NCI-H1105 (cell line): ENCODE measurements at places on chromosomes 1 and 21.

GRCh38 chr1:110634455-110635311 lies 28.5 kb upstream of the KCNA2 start:
- no peak for DNase-seq

DNA sequence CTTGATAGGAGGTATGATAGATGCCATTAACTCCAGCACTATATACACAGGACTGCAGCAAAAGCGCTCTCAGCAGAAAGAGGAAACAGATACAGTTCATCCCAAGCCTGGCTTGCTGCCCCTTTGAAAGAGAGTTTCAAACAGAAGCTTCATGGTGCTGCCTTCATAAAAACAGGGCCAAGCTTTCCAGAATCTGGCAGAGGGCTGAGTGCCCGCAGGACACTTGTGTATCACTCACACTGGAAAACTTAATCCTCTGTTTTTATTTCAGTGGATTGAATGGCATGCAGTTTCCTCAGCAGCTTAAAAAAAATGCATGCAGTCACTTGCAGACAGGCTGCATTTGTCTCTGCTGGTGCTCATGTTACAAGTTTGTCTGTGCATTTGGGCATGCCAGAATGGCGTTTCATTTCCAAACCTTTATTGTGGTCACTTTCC lies 40.4 kb downstream of the KCNJ15 start:
- no peak for DNase-seq

GRCh38 chr1:43847882-43848281 lies 85.7 kb upstream of the ARTN start:
- no peak for DNase-seq

- DNase-seq = no peak
Observed at GRCh38 chr1:9349331-9349851, 56.7 kb downstream of the SPSB1 start.

GRCh38 chr1:218501161-218501560 lies 156.0 kb downstream of the TGFB2 start:
- DNase-seq = no peak

DNA sequence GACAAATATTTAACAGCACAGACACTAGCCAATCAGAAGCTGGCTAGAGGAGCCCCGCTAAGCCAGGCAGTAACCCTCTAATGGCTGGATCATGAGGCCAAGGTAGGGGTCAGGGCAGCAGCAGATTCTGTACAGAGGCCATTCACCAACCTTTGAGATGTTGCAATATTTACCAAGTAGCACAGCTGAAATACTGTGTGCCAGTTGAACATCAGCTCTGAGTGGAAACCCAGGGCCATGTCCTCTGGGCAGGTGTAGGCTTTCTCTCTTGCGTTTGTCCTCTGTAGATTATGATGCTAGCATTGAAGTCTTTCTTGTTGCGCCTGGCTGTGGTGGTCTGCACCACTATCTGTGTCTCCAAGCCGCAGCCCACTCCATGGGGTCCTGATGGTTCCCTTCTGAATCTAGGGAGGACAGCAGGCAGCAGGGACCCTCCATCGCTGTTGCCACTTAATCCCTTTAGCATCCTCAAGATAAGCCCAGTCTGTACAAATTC lies 2.5 kb upstream of the COG2 start:
- no peak for DNase-seq

- DNase-seq = no peak
Observed at GRCh38 chr21:44815225-44815624, 2.6 kb downstream of the SUMO3 start.

DNA sequence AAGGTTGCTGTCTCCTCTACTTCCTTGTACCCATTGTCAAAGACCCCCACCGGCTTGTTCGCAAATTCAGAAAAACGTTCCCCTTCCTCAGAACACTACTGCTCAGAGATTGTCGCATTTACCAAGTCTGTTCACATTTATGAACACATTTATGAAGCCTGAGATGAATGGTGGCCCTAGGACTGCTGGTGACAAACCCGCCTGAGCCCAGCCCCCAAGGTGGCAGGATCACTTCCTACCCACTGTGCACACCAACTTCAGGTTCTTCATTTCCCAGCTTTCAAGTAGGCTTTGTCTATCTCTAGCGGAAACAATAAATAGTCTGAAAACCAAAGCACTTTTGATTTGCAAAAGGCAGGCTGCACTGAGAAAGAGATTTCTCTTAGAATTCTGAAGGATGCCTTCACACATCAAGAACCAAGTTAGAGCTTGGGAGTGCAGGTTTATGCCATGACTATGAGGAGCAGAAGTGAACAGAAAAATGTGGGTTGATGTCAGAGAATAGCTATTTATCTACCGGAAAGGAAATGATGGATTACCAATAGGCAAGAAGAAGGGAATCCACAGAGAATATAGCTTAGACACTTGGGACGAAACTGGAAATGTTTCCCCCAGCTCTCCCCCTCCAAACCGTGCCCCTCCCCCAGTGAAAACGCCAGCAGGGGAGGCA lies 200.5 kb downstream of the TOMM20 start:
- DNase-seq = no peak

DNA sequence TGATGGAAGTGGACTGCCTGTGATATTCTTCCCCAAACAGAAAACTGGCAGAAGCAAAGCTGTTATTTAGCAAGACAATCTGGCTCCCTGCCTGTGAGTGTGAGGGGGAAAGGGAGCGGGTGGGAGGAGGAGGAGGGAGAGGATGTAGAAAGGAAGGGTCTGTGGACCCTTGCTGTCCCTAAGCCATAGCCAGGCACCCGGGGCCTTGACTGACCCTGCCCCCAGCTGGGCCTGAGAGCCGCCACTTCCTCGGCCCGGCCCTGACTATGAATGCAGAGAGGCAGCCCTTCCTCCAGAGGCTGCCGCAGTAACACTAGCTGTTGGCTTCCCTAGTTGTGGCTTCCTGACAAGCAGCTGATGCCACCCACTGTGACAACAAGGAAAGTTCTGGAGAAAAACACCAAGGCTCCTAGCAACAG lies 13.9 kb downstream of the PLA2G2F start:
- DNase-seq = no peak

GRCh38 chr1:36248250-36248894 lies 24.1 kb downstream of the THRAP3 start:
- DNase-seq = no peak

DNA sequence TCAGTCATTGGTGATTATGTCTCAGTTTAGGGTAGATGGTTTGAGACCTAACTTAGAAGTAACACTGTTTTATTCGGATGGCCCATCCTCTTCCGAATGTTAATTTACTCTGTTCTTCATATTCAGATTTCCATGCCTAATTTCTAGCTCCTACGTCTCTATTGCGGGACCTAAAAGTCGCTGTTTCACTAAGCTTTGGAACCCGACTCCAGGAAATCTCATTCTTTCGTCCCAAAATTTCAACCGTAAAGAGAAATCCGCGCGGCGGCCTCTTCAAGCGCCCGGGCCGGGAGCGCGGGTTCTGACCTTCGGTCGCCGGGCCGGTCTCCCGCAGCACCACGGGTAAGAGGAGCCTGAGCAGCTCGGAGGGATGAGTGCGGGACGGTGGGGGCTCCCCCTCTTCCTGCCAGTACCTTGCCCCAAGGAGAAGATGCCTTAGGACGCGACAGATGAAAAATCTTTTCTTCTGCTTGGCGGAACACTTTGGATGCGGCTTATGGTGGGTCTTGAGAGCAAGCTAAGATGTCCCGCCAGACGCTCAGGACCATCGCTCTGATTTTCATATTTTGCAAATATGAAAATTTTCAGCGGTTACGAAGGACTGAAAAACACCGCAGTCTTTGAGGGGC lies 128.7 kb downstream of the PPIAL4G start:
- DNase-seq = no peak

GRCh38 chr1:156592158-156592909 lies 758 bp downstream of the NAXE start:
- no peak for DNase-seq

- no peak for DNase-seq
Observed at GRCh38 chr1:228810878-228811711, 75.8 kb downstream of the RHOU start.

DNA sequence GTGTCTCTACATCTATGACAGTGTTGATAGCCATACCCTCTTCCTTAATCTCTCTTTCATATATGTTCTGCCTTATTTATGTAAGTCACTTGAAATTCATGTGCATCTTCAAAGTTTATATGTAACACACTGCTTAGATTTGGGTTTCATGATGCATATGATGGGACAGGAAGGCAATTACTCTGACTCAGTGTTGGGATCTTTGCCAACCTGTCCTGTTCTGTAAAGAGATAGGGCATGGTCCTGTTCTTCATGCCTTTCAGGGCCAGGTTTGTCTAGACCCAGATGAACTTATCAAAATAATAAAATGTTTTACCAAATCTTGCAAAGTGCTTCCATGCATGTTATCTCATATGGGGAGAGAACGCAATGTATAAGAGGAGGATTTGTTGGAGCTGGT lies 69.5 kb downstream of the TMPRSS15 start:
- DNase-seq = no peak

DNA sequence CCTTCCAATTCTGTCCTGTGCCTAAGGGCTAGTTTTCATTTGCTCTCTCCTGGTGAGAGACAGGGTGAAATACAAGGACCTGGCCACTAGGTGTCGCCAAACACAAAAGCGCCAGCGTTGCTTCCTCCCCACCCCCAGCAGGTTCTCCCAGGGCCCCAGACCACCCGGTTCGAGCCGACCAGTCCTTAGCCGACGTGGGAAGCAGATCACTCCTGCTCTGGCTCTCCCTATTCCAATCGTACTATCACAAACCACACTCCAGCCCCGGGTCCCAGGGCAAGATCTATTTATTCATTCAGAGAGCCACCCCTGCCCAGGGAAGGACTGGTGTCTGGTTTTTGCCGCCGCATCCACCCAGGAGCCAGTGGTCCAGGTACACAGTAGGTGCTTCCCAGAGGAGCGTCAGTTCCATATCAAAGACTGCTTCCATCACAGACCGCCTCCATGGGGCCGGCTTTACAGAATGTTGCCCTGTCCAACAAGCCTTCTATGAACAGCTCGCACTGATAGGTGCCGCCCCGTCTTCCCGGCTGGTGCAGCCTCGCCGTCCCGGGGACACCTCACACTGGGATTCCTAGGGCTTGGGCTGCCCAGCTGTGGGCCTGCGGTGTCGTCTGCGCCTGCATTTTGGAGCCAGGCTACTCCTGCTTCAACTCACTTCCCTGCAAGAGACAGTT lies 35.0 kb downstream of the CTNNBIP1 start:
- DNase-seq = peak; percentile 68

DNA sequence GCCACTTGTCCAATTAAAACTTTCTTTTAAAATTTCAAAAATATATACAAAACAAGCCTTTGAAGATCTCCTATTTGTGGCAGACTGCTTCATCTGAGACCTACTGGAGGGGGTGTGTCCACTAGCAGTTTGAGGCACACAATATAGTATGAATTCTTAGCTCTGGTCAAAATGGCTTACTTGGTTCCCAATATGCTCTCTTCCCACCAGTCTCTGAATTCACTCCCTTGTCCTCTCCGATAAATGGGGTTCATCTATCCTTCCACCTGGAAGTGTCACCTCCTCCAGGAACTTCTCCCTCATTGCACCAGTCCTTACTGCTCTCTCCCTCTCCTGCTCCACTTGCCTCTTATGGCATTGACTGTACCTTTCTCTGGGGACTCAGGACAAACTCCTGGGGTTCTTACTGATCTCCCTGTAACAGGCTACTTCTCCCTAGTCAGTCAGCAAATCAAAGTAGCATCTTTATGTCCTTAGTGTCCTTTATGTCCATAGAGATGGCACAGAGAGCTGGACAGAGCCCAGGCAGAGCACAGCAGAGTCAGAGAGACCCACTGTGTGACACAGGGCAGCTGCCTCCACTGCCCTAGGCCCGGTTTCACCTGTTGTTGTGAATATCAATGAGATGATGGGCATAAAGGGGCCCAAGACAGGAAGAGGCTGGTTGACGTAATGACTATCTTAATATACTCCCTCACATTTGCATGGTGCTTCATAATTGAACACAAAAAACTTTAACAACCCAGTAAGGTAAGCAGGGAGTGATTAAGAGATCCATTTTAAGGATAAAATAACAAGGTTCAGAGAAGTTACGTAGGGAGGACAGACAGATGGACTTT lies 3.6 kb downstream of the ASAP3 start:
- DNase-seq = no peak

- DNase-seq = no peak
Observed at GRCh38 chr1:225355863-225356262, 72.0 kb downstream of the LBR start.

GRCh38 chr1:6200188-6200809 lies 904 bp upstream of the RPL22 start:
- DNase-seq = no peak

DNA sequence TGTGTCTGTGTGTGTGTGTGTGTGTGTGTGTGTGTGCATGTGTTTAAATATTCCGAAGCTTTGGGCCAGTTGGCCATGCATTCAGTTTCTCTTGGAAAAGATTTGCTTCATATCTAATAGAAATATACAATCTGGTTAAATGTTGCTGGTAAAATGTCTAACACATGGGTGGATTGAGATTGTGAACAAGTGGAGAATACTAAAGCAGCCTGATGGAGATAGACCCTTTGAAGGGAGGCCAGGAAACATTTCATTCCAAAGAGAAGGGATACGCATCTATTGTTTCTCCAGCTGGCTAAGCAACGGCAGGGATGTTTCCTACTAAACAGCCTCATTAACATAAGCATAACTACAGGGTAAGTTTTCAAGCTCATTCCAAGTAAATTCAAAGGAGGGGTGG lies 257.5 kb upstream of the PTBP2 start:
- no peak for DNase-seq

GRCh38 chr1:91080650-91081049 lies 58.8 kb upstream of the ZNF644 start:
- DNase-seq = no peak

GRCh38 chr1:153288634-153289275 lies 24.0 kb downstream of the PGLYRP3 start:
- peak; percentile 16 for DNase-seq

- no peak for DNase-seq
Observed at GRCh38 chr1:71593523-71593922, 512.7 kb upstream of the ZRANB2 start.

DNA sequence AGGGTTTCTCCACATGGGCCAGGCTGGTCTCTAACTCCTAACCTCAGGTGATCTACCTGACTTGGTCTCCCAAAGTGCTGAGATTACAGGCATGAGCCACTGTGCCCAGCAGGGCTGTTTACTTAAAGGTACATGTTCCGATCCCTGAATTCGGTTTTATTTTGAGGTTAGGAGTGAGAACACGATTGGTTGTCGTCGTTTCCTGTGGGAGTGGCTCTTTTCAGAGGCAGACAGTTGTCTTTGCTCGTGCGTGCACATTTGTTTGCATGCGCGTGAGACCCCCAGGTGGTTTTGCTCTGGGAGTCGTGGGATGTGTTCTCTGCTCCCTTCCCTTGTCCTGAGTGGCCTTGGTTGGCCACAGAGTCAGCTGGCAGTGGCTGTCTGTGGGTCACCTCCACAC lies 60.2 kb downstream of the SKI start:
- DNase-seq = no peak

GRCh38 chr1:186009039-186009737 lies 275.0 kb downstream of the HMCN1 start:
- DNase-seq = no peak

GRCh38 chr21:45709173-45709572 lies 65.6 kb downstream of the PCBP3 start:
- no peak for DNase-seq
